Heart right ventricle (tissue), 16 donors: ENCODE measurements at places on chromosomes 11 and 22. TPM values are rescaled to one million over a fixed set of nuclear protein-coding genes. Genes with fewer than 3 reads are reported as not detected.

C11orf87 gene
- total RNA-seq = not detected

SAA2 gene
- total RNA-seq = 4.1 TPM

DENND5A gene
- total RNA-seq = 144 TPM

SLCO2B1 gene
- 69.0 TPM for total RNA-seq

IFT27 gene
- total RNA-seq = 22.0 TPM

RHOG gene
- 23.8 TPM for total RNA-seq

ALDH3B1 gene
- total RNA-seq = 4.3 TPM

SLC22A25 gene
- not detected for total RNA-seq

PHLDA2 gene
- 0.80 TPM for total RNA-seq

SCUBE1 gene
- total RNA-seq = 0.60 TPM

TMEM191C gene
- total RNA-seq = 1.8 TPM

FAM111B gene
- 0.11 TPM for total RNA-seq

DRD2 gene
- not detected for total RNA-seq

CNIH2 gene
- total RNA-seq = not detected

PKNOX2 gene
- total RNA-seq = 4.9 TPM

GSTT4 gene
- not detected for total RNA-seq

FAM181B gene
- total RNA-seq = not detected

KREMEN1 gene
- 29.2 TPM for total RNA-seq

KDM4E gene
- not detected for total RNA-seq

BTG4 gene
- total RNA-seq = not detected

DNA sequence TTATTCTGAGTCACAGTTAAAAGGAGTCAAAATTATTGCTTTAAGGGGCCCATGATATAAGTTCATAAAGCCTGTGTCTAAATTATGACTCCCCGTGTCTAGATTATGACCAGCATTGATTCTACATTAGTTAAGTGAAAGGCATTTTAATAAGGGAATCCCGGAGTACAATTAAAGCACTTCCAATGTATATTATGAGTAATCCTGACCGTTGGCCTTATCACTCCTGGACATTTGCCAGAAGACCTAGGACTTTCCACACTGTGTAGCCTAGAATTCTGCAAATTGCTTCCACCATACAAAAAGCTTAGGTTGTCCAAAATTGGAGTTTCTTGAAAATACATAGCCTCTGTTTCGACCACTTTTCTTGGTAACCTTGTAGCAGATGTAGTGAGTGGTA, 1292.6 kb downstream of the LRRC4C start:
- DNase-seq = no peak

- DNase-seq = no peak
Measured at GRCh38 chr11:83691451-83691950, 405.3 kb upstream of the CCDC90B start.

GRCh38 chr11:102318469-102318868, 1.2 kb downstream of the BIRC3 start:
- DNase-seq = no peak

- no peak for DNase-seq
Measured at GRCh38 chr11:115049796-115050195, 371.5 kb downstream of the NXPE2 start.

- DNase-seq = peak; percentile 66
Measured at GRCh38 chr22:20429254-20430100, 8.1 kb downstream of the SCARF2 start.

GRCh38 chr11:502288-503178, 4.5 kb downstream of the RNH1 start:
- no peak for DNase-seq

DNA sequence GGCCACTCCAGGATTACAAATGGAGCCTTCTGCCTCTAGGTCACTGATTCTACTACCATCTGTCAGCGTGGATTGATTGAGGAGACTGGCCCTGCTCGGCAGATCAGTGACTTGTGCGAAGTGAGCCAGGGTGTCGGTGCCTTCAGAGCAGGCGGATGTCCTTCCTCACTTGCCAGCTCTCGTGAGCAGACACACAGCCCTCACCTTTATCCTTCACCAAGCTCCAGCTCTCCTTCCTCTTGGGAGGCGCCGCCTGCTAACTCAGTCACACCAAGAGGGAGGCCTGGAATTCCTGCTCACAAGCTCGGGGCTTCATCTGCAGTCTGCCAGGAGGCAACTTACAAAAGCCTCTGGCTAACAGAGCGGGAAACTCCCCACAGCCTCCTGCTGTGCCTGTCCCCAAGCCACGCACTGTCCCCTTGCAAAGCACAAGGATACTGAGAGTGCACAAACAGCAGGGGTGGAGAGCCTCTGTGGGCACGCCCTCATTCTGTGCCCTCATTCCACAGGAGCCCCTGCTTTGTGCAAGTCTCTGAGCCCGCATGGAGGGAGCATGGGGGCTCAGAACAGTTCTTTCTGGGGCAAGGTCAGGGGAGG, 3.5 kb upstream of the TCF20 start:
- DNase-seq = no peak

GRCh38 chr11:128765571-128766549, 72.0 kb downstream of the FLI1 start:
- no peak for DNase-seq

GRCh38 chr11:102685338-102685737, 20.2 kb downstream of the MMP27 start:
- no peak for DNase-seq

GRCh38 chr11:127130321-127130720, 129.8 kb upstream of the KIRREL3 start:
- no peak for DNase-seq

DNA sequence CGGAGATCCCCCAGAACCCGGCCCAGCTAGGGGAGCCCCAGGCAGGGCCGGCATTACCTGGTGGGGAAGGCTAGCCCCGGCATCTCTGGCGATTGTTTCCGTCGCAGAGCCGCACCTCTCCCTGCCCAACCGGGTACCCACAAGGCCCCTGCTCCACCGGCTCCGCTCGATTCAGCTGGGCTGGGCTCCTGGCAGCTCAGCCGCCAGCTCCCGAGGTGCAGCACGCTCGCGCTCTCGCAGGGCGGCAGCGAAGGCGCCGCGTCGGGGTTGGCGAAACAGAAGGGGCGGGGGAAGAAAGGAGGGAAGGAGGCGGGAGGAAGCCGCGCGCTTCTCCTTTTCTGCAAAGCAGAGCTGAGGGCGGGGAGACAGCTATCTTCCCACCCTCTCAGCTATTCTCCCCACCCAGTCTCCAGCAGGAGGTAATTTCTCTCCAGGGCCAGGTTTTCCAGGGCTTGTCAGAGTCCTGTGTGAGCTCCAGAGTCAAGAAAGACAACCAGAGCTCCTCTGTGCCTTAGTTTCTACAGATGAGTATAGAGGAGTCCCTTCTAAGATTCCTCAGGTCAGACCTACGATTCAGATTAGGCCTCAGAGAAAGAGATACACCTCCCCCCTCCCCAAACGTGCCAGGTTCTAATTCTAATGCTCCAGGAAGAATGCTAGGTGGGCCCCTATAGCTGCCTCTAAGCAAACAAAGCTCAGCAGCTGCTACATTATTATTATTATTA, 62.0 kb downstream of the PAK1 start:
- peak; percentile 83 for DNase-seq

DNA sequence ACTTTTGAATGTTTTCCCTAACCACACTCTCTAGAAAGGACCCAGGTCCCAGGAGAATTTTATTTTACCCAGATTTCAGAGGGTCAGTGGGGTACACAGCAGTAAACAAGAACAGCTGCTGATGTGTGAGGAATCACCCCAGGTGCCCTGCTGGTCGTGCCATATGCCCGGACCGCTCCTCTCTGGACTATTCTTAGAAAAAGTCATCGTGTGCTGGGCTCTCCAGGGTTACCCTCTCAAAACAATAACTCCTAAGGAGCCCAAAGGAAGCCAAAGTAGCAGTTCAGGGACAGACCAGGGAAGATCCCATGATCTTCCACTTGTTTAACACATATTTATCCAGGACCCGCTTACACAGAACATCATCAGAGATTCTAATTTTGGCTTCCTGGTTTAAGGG, 29.7 kb downstream of the LRP4 start:
- no peak for DNase-seq

- DNase-seq = no peak
Measured at GRCh38 chr11:12453243-12453642, 75.9 kb downstream of the PARVA start.

DNA sequence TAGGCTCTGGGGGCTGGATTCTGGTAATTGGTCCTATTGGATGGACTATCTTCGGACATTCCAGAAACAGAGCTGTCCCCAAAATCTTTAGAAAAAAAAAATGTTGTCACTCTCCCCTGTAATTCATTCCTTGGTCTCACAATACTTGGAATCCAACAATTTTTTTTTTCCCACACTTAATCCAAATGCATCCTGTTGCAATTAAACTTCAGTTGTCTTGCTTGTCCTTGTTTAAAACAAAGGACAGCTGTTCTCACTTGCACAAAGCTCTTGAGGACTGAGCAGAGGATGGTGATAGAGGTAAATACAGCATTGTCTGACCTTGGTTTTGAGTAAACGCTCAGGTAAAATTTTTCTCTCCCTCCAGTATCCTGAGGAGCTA, 75.3 kb downstream of the SC5D start:
- DNase-seq = no peak

DNA sequence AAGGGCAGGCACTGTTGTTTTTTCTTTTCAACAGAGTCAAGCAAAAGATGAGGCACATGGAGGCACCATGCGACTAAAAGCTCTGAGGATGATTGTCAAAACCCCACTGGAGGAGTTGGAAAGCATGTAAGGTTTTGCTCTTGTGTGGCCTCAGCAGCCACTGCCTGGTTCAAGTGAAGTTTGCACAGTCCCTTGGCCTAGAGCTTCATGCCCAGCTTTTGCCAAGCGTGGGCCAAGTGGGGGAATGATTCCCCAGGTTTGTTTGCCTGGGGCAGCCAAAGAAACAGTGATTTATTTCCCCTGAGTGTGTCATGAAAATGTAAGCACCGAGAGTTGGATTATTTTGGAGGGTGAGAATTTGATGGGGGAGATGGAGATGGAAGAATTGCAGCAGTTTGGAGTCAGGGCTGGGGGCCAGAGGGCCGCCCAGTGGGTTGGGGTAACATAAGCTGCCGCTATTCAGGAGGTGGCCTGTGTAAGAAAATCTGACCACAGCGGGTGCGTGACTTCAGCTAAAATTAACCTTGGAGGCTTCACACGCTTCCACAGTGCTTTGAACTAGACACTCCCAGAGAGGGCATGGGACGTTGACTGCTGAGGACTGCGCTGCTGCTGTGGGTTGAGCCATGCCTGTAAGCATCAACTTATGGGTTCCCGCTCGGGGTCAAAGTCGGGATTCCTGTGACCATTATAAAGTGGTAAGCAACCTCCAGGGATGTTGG, 100.7 kb downstream of the NAV2 start:
- DNase-seq = peak; percentile 18

GRCh38 chr22:29256606-29257325, 11.0 kb downstream of the RHBDD3 start:
- DNase-seq = no peak

DNA sequence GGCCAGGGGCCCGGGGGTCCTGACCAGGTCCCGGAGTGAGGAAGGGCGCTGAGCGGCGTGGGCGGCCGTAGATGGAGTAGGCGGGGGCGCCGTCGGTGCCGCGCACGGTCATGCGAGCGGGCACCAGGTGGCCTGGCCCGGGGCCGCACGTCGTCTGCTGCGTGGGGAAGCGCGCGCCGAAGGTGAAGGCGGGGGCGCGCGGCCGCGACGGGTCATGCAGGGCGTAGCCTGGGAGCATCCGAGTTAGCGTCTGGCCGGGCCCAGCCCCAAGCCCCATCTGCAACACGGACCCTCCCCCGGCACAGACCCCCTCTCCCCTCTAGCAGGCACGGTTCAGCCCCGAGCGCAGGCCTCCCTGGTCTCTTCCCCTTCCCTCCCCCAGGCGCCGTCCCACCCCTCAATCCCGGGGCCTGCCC, 1.7 kb upstream of the TYMP start:
- DNase-seq = peak; percentile 52

GRCh38 chr22:37520776-37521191, 1.6 kb upstream of the CARD10 start:
- no peak for DNase-seq

GRCh38 chr11:109374441-109374840, 47.5 kb upstream of the C11orf87 start:
- no peak for DNase-seq

DNA sequence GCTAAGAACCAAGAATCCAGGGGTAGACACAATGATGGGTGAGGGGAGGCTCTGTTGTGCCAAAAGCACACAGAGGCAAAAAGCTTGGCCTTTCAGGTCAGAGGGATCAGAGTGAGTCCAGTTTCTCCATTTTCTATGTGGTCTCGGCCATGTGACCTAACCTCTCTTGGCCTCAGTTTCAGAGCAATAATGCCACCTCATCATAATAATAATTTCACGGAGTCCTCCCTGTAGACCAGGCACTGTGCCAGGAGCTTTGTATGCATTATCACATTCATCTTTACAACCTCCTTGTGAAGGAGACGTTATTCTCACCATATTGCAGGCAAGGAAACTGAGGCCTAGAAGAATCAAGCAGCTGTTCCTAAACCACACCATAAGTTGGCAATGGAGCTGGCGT, 120.2 kb downstream of the WT1 start:
- no peak for DNase-seq

- no peak for DNase-seq
Measured at GRCh38 chr11:57340039-57340615, 2.0 kb downstream of the P2RX3 start.

DNA sequence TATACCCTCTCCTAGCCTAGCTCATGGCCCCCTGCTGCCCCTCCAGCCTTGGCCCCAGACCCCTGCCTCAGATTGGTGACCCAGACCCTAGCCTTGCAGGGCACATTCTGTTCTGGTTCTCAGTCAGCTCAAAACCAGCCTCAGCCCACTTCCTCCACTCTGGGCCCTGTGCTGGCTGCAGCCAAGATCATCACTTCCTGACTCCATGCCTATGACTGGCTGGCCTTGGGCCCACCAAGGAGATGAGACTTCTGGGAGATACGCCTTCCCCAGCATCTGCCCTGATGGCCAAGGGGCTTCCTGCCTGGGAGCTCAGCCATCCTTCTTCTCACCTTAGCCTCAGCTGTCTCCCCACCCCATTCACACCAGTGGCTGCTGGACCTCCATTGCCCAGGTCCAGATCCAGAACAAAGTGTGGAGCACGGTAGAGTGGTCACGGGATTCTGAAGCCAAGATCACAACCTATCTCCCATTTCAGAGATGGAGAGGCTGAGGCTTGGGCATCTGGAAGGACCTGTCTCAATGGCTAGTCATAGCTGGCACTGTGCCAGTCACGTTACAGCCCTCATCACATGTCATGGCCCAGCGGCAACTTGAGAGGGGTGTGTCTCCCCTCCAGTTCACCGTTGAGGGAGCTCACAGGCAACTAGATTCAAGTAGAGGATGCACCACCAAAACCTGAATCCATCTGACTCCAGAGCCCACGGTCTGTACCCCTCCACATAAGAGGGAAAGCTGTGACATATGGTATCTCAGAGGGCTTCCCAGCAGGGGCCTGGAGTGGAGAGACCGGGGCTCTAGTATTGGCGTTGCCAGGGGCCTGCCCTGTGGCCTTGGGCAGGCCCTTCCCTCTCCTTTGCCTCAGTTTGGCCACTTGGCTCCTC, 43.0 kb upstream of the KLHL35 start:
- peak; percentile 34 for DNase-seq

DNA sequence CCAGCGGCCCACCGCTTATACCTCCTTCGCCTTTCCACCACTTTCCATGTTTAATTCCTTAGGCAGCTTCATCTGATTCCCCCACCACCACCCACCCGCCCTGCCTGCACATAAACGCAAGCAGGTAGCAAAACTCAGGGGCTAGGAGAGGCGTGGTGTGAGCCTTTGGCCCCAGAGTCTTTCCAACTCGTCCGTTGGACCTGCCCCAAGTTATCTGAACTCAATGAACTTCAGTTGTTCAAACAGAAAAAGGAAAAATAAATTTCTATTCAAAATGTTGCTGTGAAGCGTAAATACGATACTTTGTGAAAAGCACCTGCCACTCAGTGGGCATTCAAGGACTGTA, 814 bp upstream of the CDON start:
- DNase-seq = no peak
